ENCODE measurements at places on chromosomes 5 and 9. TPM values are rescaled to one million over a fixed set of nuclear protein-coding genes. Genes with fewer than 3 reads are reported as not detected.

GRCh38 chr5:141478321-141478945 lies 2.7 kb downstream of the PCDHGC3 start:
- peak; percentile 91 for DNase-seq
- H3K27ac ChIP-seq: no peak overlapping the region
- peak overlapping the region; percentile 63 for H3K4me3 ChIP-seq
- peaks cover 51% of the 10 kb centered on the region for H3K27me3 ChIP-seq

- peak; percentile 99 for DNase-seq
- H3K27ac ChIP-seq: peak within 1 kb of the TSS; percentile 99
- H3K4me1 ChIP-seq: peaks cover 14% of the 10 kb centered on the region
- no peaks in the 10 kb centered on the region for H3K36me3 ChIP-seq
- H3K4me3 ChIP-seq: peak within 1 kb of the TSS; percentile 58
These were observed at the start of gene ATG10 for GRCh38 chr5:81971712-81972491. ATG10 (plus strand) TSS chr5:81972023; CDS start chr5:81987571, 15,548 bp downstream.

- H3K4me1 ChIP-seq: no peaks in the 10 kb centered on the region
- DNase-seq: no peak
- H3K27ac ChIP-seq: no peak overlapping the region
- no peaks in the 10 kb centered on the region for H3K36me3 ChIP-seq
- no peaks in the 10 kb centered on the region for H3K27me3 ChIP-seq
- H3K4me3 ChIP-seq: no peak overlapping the region
These were observed 822.6 kb downstream of the TLE1 start for GRCh38 chr9:80866576-80867227.

GRCh38 chr5:181230551-181230950 lies 7.5 kb downstream of the TRIM41 start:
- no peak overlapping the region for H3K27ac ChIP-seq
- H3K4me1 ChIP-seq: peaks cover 10% of the 10 kb centered on the region
- no peak for DNase-seq
- H3K4me3 ChIP-seq: no peak overlapping the region
- peaks cover 77% of the 10 kb centered on the region for H3K36me3 ChIP-seq

DNA sequence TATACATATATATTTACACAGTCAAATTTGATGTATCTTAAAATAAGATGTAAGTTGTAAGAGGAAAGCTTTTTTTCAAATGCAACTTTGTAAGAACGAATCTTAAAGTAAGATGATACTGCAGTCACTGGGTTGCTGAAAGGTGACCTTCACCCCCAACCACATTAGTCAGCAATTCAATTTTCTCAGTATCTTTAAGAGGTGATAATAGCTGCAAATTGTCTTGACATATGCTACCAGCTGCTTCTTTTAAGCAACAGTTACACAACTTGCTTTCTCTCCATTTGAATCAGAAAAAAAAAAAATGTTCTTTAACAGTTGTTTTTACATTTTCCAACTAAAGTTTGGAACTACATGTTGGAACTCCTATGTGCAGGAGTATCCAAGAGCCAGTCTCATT lies 246.6 kb upstream of the CCNG1 start:
- no peaks in the 10 kb centered on the region for H3K36me3 ChIP-seq
- H3K27me3 ChIP-seq: no peaks in the 10 kb centered on the region
- no peak overlapping the region for H3K4me3 ChIP-seq
- no peak for DNase-seq
- H3K4me1 ChIP-seq: no peaks in the 10 kb centered on the region

GRCh38 chr9:3240656-3241268 lies 285.0 kb downstream of the RFX3 start:
- H3K4me3 ChIP-seq: no peak overlapping the region
- peaks cover 4% of the 10 kb centered on the region for H3K4me1 ChIP-seq
- no peaks in the 10 kb centered on the region for H3K27me3 ChIP-seq
- no peak overlapping the region for H3K27ac ChIP-seq
- DNase-seq: peak; percentile 64

GRCh38 chr9:19239955-19240354 lies 9.5 kb downstream of the DENND4C start:
- no peaks in the 10 kb centered on the region for H3K27me3 ChIP-seq
- H3K27ac ChIP-seq: no peak overlapping the region

Gene HAVCR2
- not detected for total RNA-seq

DNA sequence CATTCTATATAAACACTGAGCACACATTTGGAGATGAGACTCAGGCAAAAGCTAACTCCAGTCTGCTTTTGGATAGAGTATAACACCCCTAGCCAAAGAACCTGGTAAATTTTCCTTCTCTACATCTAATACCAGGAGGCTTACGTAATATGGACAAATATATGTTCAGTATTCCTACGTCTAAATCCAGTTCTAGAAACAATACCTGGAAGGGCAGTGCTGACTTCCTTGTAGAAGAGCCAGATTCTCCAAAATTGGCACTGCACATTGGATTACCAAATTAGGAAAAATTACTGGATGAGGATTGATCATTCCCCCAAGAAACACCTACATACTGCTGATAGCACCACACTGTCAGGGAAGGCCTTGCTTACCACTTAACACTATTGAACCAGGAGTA lies 247.4 kb downstream of the SAXO1 start:
- H3K36me3 ChIP-seq: no peaks in the 10 kb centered on the region
- DNase-seq: no peak
- H3K4me1 ChIP-seq: peaks cover 11% of the 10 kb centered on the region
- no peaks in the 10 kb centered on the region for H3K27me3 ChIP-seq

DNA sequence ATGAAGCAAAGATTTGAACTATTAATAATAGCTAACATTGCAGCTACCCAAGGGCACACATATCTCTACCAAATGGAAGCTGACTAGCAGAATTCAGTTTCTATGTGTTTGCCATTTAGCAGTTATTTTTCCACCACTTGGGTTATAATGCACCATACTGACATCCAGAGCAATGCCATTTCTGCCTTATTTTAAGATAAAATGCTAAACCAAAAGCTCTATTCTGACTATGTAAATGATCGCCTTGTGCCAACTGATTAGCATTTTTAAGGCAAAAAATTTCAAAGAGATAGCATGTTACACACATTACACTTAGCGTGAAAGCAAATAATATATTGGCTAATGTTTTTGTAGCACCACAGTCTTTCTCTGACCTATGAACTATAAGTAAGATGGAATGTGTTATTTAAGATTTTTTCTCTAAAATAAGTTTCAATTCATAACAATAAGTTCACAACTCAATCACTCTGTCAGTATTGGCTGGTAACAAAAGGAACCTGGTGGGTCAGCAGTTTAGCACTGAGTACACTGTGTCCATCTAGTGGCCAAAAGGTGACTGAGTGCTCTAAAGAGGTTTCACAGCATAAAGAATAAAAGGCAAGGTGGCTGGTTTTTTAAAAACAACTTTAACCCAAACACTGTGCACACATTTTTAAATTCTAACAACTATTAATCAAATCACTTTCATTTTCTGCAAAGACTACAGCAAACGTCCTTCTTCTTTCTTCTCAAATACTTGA lies 443.5 kb downstream of the PDE4D start:
- DNase-seq: no peak
- H3K27ac ChIP-seq: no peak overlapping the region
- no peaks in the 10 kb centered on the region for H3K27me3 ChIP-seq

GRCh38 chr5:169121630-169122420 lies 179.1 kb downstream of the SLIT3 start:
- no peaks in the 10 kb centered on the region for H3K27me3 ChIP-seq
- no peak for DNase-seq
- no peak overlapping the region for H3K27ac ChIP-seq
- H3K4me1 ChIP-seq: peaks cover 8% of the 10 kb centered on the region
- H3K4me3 ChIP-seq: no peak overlapping the region
- no peaks in the 10 kb centered on the region for H3K36me3 ChIP-seq

DNA sequence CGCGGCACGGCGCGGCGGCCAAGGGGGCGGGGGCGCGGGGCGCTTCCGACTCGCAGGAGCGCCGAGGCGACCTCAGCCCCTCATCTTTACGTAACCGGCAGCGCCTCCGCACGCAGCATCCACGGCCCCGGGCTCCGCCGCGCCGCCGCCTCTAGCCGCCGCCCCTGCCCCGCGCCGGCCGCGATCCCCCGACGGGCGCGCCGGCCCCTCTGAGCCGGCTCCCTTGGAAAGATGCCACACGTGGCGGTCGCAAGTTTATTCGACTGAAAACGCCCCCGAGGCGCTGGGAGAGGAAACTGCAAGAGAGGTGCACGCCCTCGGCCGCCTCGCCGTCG lies 1.0 kb downstream of the KLF9 start:
- H3K4me3 ChIP-seq: peak overlapping the region; percentile 91
- peaks cover 2% of the 10 kb centered on the region for H3K36me3 ChIP-seq
- H3K4me1 ChIP-seq: peaks cover 31% of the 10 kb centered on the region
- peak overlapping the region; percentile 100 for H3K27ac ChIP-seq
- no peak for DNase-seq

Gene RC3H2
- total RNA-seq: 18.8 TPM

DNA sequence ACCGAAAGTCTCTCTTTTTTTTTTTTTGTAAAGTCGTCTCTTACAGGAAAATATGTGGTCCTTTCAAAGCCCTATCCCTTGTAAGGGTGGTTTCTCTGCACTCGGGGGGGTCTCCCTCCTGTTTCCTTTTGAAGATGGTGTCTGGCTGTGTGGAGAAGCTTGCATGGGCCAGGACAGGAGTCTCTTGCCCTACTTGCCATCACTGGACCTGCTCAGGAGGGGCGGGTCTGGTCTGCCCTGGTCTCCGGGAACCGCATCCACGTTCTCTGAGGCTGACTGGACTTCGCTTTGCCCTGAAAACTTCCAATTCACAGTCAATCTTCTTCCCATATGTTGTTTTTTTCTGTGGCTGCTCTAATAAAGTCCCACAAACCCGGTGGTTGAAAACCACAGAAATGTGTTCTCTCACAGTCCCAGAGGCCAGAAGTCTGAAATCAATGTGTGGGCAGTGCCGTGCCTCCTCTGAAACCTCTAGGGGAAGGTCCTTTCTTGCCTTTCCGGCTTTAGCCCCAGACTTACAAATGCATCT lies 92.9 kb upstream of the IER5L start:
- no peak overlapping the region for H3K4me3 ChIP-seq
- H3K27me3 ChIP-seq: peaks cover 6% of the 10 kb centered on the region
- H3K36me3 ChIP-seq: no peaks in the 10 kb centered on the region

GRCh38 chr5:9020996-9021395 lies 524.9 kb downstream of the SEMA5A start:
- H3K4me1 ChIP-seq: no peaks in the 10 kb centered on the region
- DNase-seq: no peak
- H3K27me3 ChIP-seq: no peaks in the 10 kb centered on the region
- H3K36me3 ChIP-seq: no peaks in the 10 kb centered on the region
- H3K27ac ChIP-seq: no peak overlapping the region
- no peak overlapping the region for H3K4me3 ChIP-seq

DNA sequence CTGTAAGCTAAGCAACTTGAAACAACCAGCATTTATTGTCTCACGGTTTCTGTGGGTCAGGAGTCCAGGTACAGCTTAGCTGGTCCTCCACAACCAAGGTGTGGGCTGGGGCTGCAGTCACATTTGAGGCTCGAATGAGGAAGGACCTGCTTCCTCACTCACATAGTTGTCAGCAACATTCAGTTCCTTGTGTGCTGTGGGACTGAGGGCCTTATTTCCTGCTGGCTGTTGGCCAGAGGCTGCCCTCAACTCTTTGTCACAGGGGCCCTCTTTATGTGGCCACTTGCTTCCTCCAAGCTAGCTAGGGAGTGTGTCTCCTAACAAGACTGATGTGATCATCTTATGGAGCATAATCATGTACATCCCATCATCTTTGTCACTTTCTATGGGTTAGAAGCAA lies 29.2 kb upstream of the SEMA4D start:
- H3K27ac ChIP-seq: peak overlapping the region; percentile 59
- peaks cover 12% of the 10 kb centered on the region for H3K4me1 ChIP-seq
- no peaks in the 10 kb centered on the region for H3K27me3 ChIP-seq
- no peaks in the 10 kb centered on the region for H3K36me3 ChIP-seq
- no peak overlapping the region for H3K4me3 ChIP-seq

DNA sequence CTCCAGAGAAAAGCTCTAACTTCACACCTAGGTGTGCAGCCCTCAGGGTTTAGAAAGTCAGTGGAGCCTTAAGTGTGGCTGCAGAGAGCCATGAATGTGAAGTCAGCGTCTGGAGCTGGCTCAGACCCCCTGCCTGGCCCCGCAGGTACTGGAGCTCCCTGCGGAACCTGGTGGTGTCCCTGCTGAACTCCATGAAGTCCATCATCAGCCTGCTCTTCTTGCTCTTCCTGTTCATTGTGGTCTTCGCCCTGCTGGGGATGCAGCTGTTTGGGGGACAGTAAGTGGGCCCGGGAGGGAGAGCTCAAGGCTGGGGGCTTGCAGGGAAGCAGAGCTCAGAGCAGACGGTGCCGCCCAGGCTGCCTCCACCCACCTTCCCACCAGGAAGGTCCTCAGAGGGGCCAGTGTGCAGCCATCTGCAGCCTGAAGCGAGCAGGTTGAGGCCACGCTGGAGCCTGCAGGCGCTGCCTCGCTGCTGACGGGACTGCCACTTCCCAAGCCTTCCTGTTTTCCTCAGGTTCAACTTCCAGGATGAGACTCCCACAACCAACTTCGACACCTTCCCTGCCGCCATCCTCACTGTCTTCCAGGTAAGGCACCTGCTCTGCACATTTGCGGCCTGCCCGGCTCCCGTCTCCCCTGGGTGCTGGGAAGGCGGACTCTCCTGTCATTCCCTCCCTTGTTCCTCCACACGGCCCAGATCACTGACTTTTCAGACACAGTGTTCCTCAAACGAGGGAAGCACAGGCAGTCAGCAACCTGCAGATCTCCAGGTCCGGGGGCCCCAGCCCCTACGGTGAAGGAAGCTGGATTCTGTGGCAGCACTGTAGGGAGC lies 108.9 kb downstream of the CACNA1B start:
- no peak for DNase-seq
- no peaks in the 10 kb centered on the region for H3K36me3 ChIP-seq
- H3K4me3 ChIP-seq: no peak overlapping the region
- H3K27ac ChIP-seq: no peak overlapping the region
- H3K4me1 ChIP-seq: no peaks in the 10 kb centered on the region

Gene NKD2
- total RNA-seq: not detected

Gene TAF1L
- total RNA-seq: not detected

Gene CTNND2
- total RNA-seq: not detected

Gene IL4
- not detected for total RNA-seq

Gene NPR3
- total RNA-seq: not detected

DNA sequence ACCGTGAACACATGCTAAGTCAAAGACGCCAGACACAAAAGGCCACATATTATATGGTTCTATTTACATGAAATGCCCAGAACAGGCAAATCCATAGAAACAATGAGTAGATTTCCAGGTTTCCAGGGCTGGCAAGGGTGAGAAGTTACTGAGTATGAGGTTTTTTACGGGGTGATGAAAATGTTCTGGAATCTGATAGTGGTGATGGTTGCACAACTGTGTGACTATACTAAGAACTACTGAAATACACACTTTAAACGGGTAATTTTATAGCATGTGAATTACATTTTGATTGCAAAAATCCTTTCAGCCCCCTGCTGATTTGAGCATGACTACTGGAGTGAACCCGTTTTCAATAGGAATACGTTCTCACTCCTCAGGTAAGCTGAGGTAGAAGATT lies 46.7 kb upstream of the TBC1D9B start:
- no peak for DNase-seq
- H3K36me3 ChIP-seq: peaks cover 48% of the 10 kb centered on the region
- H3K4me3 ChIP-seq: no peak overlapping the region
- no peaks in the 10 kb centered on the region for H3K4me1 ChIP-seq

Gene FBP2
- not detected for total RNA-seq

Gene HTR1A
- not detected for total RNA-seq

- H3K4me1 ChIP-seq: peaks cover 3% of the 10 kb centered on the region
- no peak overlapping the region for H3K4me3 ChIP-seq
- no peak for DNase-seq
- no peaks in the 10 kb centered on the region for H3K27me3 ChIP-seq
These were observed 30.8 kb upstream of the ABCA1 start for GRCh38 chr9:104958751-104959150.
